ENCODE measurements at places on chromosomes 6 and 20.

GRCh38 chr6:50120300-50120699 is 70.6 kb upstream of the DEFB112 start:
- DNase-seq, result peak; percentile 82

- no peak for DNase-seq
Measured at GRCh38 chr6:166307082-166308032, 835 bp downstream of the PRR18 start.

DNA sequence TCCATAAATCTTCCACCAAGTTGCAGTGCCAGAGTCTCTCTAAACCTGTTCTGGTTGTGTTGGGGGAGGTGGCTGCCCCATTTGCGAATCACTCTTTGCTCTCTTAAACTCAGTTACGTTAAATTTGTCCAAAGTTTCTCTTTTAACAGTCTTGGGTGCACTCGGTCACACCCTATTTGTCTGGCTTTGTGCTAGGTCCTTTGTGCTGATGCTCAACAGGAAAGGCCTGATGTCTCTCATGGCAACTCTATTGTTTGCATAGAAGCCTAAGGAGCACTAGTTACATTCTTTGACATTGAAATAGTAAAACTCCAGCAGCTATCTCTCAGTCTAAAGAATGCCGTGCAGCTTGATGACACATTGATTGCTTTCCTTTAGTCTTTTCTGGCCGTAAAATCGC is 105.1 kb downstream of the TRMT11 start:
- no peak for DNase-seq

- no peak for DNase-seq
Measured at GRCh38 chr6:149266659-149267058, 50.9 kb upstream of the TAB2 start.

DNA sequence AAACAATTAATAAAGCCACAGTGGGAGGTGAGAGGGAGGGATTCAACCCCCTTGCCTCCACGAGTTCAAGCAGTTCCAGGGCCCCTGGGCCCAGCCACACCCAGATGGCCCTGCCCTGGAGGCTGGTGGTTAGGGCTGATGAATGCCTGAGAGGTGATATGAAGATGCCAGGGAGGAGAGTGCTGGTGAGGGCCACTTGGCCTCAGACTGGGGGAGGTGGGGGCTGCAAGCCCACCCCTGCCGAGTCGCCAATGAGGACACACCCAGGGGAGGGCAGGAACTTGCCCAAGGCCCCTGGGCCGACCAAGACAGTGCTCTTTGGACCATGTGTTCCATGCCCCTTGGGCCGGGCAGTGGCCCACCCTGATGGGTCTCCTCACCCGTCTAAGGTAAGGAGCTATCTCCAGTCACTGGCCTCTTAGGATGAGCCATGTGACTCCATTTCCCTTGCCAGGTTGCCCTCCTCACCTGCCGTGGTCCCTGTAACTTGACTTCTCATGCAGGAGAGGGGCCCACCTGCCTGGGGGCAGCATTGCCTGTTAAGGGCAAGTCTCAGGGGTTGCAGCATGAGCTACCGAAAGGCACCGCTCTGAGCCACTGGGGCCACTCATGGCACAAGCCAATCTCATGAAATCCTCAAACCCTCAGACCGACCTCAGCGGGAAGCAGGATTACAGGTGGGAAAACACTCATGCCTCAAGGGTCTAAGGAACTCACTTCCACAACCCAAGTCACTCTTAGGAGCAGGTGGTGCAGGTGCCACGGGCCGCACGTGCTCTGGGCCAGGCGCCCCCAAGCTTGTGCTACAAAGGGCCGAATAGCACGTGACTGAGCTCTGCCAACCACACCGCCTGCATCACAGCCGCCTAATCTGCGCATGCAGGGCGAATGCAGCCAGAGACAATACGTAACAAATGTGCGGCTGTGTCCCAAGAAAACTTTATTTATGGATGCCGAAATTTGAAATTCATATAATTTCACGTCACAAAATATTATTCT is 147.4 kb upstream of the MLN start:
- DNase-seq, result no peak

DNA sequence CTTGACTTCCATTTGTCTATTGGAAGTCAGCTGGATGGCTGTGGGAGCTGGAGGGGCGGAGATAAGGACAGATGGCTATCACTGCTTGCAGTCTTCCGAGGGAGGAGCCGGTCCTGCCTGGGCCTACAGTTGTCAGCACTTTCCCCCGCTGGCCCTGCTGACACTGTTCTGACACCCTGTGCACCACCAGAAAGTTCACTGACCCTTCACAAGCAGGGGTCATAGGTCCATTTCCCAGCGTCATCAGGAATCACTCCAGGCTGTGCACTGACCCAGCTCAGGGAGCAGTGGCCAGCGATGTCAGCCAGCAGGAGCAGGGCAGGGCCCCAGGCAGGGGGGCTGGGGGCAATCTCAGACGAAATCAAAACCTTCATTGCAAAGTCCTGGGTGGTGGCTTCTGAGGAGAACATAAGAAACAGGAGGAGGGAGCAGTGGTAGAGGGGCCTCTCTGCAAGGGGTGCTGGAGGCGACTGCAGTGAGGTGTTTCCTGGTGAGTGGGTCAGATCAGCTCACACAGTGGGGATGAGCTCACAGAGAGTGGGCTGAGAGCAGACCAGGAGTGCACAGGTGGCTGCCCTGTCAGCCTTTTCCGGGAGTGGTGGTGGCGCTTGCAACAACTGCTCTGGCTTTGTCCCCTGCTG is 26.5 kb upstream of the PLEKHG1 start:
- no peak for DNase-seq

DNA sequence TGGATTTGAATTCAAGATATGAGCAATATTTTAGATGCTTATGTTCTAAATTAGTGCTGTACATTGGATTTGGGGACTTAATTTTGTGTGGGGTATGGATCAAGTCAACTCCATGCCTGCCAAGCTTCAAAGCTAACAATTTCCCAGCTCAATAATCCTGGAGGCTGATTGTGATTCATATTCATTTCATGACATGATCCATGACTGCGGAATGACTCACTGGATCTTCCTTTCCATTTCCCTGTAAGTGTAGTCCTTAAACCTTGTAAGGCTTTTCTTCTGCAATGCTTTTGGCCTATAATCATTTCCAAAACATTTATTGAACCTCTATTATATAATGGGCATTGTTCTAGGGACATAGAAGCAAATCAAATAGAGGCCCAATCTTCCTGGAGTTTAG is 44.7 kb upstream of the CCN2 start:
- DNase-seq, result peak; percentile 79

GRCh38 chr20:15857173-15857784 is 716.0 kb downstream of the KIF16B start:
- no peak for DNase-seq

DNA sequence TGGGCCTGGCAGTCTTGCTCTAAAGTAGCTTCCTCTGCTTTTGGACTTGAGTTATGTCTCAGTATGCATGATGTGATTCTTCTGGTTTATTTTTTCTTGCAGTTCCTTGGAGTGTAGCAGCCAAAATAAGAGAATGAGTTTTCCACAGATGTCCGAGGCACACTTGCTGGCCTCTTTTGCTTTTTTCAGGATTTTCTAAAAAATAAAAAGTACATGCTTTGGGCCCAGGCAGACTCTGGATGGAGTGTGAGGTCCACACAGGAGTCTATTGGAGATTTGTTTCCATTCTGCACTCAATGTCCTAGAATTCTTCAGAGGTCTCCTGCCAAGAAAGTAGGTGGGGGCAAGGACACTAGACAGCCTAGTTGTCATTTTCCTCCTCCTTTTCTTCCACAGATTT is 477.6 kb downstream of the EPM2A start:
- no peak for DNase-seq

- no peak for DNase-seq
Measured at GRCh38 chr6:11393713-11394627, 143.6 kb upstream of the TMEM170B start.

DNA sequence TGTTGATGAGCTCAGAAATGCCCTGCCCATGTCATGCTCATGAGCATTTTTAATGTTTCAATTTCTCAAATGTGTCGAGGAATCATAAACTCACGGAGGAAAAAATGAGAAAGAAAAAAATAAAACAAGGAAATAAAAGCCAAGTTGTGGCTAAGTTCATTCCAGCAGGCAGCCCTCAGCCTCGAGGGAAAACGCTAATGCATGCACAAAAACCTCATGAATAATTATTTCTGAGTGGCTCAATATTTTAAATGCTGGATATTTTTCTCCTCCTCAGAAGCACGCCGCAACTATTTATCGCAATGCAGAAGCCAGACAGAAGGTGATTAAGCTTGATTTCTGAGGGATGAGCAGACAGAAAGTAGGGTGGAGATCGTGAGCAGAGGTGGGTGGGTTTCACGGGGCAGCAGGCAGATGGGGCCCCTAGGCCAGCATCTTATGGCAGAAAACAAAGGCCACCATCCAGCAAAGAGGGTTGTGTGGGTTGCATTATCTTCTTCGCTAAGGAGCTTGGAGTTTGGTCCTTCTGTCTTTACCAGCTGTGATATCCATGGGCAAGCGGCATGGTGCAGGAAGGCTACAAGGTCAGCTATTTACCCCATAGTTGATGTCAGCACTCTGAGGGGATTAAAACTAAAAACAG is 151.5 kb upstream of the LRFN2 start:
- no peak for DNase-seq

Data from NCI-H226 (cell line).